ENCODE measurements at places on chromosomes 12 and 14. TPM values are rescaled to one million over a fixed set of nuclear protein-coding genes. Genes with fewer than 3 reads are reported as not detected.

Gene KLRF1
- total RNA-seq = under 0.01 TPM

Gene RNASE3
- total RNA-seq = not detected

Gene RPL36AL
- total RNA-seq = 231 TPM

Gene DIO2
- total RNA-seq = under 0.01 TPM

Gene ARPC3
- total RNA-seq = 233 TPM

Gene ACRBP
- 0.78 TPM for total RNA-seq

Gene ANO4
- 4.3 TPM for total RNA-seq

Gene C12orf50
- not detected for total RNA-seq

Gene ENDOU
- 0.37 TPM for total RNA-seq

Gene EFS
- 0.59 TPM for total RNA-seq

Gene EML5
- total RNA-seq = not detected

Gene RASSF9
- 0.20 TPM for total RNA-seq

Gene CLEC1B
- not detected for total RNA-seq

Gene PRKD1
- total RNA-seq = 19.8 TPM

Gene KRT77
- not detected for total RNA-seq

Gene POTEM
- total RNA-seq = not detected

Gene EVL
- 32.5 TPM for total RNA-seq

Gene KLRD1
- total RNA-seq = under 0.01 TPM

Gene CCDC198
- total RNA-seq = not detected

Gene CLEC4C
- total RNA-seq = not detected

Gene CCDC60
- total RNA-seq = not detected

Gene ANAPC5
- total RNA-seq = 188 TPM

Gene CRIP1
- 4.4 TPM for total RNA-seq

Gene TMEM260
- total RNA-seq = 10.7 TPM

Gene WNT5B
- 56.6 TPM for total RNA-seq

Gene ACVRL1
- 201 TPM for total RNA-seq

Gene SERPINA10
- not detected for total RNA-seq

Gene GLIPR1L1
- total RNA-seq = not detected

Gene BATF
- not detected for total RNA-seq

Gene CCDC38
- not detected for total RNA-seq

Gene CD69
- not detected for total RNA-seq

Gene COCH
- 1.1 TPM for total RNA-seq

Gene NUAK1
- total RNA-seq = 0.73 TPM

Gene ATXN2
- total RNA-seq = 30.5 TPM

Gene CPNE6
- total RNA-seq = not detected

Gene TAS2R7
- not detected for total RNA-seq

All from subcutaneous preadipocyte (primary cell).